ENCODE measurements at places on chromosomes 2 and 18.

- DNase-seq, result no peak
Observed at GRCh38 chr2:96860065-96861029, 2.5 kb upstream of the ANKRD39 start.

- no peak for DNase-seq
Observed at GRCh38 chr2:68031043-68031442, 31.8 kb downstream of the C1D start.

GRCh38 chr2:58601017-58601416 is 359.9 kb upstream of the FANCL start:
- peak; percentile 53 for DNase-seq

GRCh38 chr18:79775441-79776221 is 22.1 kb upstream of the KCNG2 start:
- DNase-seq, result no peak

GRCh38 chr18:51236225-51236624 is 38.7 kb upstream of the MEX3C start:
- DNase-seq, result peak; percentile 17
